ENCODE measurements at places on chromosomes 13 and 19.

- no peak for DNase-seq
Measured at GRCh38 chr13:50452756-50453155, 390.7 kb downstream of the DLEU7 start.

DNA sequence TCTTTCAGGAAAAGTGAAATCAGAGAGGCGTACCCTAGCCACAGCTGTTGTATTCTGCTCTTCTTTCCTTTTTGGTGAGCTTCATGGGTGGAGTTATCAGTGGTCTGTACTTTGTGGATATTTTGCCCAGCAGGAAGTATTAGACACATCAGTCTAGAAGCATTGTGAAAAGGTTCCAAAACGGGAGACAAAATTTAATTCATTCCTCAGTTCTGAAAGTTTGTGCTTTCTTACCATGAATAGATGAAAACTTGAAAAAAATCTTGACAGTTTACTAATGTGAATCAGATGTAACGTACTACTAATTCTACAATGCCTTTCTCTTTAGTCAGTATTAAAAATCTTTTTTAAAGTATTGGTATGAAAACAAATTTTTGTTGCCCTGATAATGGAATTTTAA lies 116.8 kb downstream of the DNAJC3 start:
- DNase-seq, result no peak

DNA sequence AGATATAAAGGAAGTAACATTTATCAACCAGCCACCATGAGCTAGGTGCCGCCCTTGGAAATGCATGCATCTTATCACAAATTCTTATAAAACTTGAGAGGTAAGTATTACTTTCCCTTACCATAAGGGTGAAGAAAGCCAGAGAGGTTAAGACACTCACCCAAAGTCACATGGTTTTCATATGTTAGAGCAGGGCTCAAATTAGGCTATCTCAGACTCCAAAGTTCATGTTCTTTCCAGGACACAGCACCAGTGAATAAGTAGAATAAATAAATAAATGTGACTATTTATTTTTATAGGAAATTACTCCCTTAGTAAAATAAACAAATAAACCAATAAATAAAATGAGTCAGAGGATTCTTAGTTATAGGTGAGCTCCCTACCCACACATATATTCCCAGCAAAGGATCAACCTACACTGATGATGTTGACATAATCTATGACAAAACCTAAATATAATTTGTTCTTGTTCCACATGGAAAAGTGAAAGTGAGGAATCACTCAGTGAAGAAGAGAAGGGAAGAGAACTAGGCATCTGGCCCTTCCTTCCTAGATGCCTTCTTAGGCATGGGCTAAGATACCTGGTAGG lies 27.2 kb downstream of the SPRY2 start:
- no peak for DNase-seq

DNA sequence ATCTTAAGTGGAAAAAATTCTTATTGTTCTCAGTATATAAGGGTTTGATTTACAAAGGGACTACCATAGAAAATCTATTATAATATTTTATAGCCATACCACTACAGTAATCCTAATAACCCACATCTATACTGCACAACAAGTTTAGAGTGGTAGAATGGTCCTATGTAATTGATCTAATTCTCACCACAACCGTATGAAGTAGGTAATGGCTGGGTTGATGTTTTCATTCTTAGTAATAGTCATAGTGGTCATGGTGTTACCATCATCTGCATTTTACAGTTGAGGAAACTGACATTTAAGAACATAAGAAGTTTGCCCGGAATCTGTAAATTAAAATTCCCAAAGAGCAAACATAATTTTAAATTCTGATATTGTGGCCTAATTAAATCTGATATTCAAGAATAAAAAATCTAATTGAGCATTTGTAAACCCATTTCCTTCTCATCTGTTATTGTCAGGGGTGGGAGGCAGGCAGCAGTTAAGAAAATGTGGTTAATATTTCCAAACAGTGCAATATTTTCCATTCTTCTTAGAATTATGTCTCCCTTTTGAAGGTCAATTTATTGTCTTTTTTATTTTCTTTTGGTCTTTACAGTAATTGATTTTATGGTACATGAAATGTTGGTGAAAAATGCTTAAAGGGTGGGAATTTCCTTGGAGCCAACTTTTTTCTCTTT lies 65.6 kb downstream of the DHRS12 start:
- DNase-seq, result no peak

DNA sequence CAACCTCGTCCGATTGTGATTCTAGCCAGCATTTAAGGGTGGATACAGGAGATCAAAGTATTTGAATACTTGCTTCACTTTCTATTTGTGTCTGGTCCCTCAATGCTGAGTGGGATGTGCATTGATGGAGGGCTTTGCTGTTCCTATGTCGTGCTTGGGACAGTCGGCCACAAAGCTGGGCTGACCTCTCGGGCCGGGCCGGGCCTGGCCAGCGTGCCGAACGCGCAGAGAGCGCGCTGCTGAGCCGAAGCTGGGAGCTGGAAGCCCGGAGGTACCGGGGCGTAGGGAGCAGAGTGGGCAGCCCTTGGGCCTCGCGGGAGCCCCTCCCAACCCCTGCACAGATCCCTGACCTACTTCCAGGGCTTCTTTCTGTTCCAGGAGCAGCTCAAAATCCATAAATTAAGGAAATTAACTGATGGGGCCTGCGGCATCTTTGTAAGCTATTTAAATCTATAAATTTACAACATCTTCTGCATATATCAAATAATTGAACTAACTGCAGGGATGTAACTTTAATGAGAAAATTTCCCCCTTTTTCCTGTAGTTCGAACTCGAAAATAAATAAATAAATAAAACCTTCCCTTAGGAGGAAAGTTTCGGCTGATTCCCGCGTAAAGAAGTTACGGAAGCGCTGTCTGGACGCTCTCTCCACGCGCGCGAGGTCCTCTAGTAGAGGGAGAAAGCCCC lies 1.8 kb upstream of the KCTD15 start:
- no peak for DNase-seq

- no peak for DNase-seq
Measured at GRCh38 chr13:69092615-69093322, 1014.9 kb upstream of the ATXN8OS start.

All from activated T-helper 9 cell treated with anti-CD3 and anti-CD28 coated beads, Interleukin-2, amount 50 U/mL, for 16 hours (primary cell).